ENCODE measurements at places on chromosomes 3 and 15. TPM values are rescaled to one million over a fixed set of nuclear protein-coding genes. Genes with fewer than 3 reads are reported as not detected.

DNA sequence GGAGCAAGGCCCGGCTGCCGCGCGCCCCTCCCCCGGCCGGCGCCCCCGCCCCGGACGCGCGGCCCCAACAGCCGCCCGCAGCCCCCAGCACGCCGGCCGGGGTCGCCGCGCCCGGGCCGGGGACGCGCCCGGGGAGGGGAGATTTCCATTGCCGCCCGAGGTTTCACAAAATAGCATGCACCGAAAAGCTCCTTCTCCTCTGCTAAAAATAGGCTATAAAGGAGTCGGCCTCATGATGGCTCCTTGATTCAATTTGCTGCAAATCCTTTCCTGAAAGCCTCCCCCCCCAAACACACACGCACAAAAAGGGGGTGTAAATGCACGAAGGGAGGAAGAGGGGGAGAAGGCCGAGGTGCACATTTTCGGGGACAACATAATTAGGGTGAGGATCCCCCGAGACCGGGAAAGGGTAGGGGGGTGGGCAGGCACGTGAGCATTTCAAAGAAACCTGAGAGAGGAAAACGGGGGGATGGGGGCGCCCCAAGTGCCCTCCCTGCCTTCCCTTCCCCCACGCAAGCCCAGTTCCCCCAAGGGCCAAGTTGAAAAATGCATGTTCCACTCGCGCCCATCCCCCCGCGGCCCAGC is 734 bp downstream of the TBL1XR1 start:
- peak; percentile 78 for DNase-seq

Gene REC114
- total RNA-seq: not detected

DNA sequence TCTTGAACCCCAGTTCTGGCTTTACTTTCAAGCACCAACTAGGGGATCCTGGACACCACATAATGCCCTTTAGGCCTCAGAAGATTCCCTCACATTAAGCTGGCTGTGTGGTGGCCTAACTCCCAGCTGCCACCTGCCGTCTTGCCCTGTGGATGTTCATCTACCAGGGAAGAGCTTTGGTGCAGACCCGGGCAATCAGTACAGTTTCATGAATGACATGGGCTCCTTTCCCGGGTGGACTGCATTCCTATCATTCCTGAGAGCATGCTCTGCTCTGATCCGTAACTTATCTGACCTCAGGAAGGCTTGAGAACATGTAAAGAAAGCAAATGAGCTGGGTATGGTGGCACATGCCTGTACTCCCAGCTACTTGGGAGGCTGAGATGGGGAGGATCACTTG is 50.0 kb upstream of the GSK3B start:
- DNase-seq: peak; percentile 69

Gene FBXW12
- not detected for total RNA-seq

GRCh38 chr3:34777386-34777785 is 861.9 kb upstream of the ARPP21 start:
- no peak for DNase-seq

GRCh38 chr15:87703327-87704111 is 553.0 kb downstream of the NTRK3 start:
- no peak for DNase-seq

Gene TASOR
- 60.9 TPM for total RNA-seq

Gene CHRM5
- 0.06 TPM for total RNA-seq

Gene GREM1
- 4.8 TPM for total RNA-seq

Gene CX3CR1
- 4.4 TPM for total RNA-seq

Gene SHQ1
- 23.1 TPM for total RNA-seq

Gene ZNF502
- 6.0 TPM for total RNA-seq

DNA sequence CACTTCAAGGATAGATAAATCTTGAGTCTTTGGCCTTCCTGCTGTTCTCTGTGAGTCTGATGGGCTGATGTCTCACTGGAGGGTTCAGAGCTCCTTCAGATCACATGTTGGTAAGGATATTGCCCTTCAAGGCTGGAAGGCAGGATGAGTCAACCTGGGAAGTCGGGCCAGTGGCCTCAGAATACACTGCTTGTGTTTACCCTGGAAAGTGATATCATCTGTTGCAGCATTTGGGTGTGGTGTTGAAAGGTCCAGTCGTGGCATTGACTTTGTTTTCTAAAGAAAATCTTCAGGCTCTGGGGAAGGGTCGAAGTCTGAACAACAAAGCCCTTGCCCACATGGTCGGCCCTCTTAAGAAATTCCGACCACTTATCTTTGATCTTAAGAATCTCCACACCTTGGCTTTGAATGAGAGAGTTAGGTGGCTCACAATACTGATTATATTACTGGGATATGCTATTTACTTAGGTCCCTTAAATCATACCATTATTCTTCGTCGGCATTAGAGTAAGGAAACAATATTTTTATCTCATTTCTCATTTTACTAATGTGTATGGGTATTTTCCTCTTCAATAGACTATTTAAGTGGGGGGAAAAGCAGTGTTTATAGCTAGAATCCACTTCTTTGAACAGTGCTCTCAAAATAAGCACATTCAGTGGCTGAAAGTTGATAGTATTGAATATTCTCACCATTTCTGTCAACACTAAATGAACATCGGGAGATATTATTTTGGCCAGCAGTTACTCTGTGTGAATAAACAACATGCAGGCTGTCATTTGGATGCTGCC is 303.9 kb upstream of the RASGRP1 start:
- no peak for DNase-seq

DNA sequence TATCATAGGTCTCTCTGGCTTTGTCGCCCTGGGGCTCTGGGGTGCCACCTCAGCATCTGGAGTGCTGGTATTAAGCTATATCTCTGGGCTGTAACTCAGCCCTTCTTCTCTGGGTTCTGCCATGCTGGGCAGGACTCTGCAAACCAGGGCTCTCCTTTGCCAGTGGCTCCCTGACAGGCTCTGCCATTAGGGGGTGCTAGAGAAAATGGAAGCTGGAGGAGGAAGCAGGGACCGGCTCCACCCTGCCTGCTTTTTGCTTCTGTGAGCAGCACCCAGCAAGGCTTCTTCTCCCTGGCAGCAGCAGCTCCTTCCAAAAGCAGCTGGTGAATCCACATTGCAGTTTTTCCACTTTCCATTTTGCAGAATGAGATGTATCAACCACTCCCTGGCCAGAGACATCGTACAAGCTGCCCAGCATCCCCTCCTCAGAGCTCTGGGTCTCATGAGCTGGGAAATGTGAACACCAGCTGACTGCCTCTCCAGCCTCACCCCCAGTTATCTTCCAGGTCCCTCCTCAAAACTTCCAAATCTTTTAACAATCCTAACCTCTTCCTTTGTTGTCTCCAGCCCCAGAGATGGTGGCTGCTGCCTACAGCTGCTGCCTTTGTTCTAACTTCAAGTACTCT is 165.0 kb downstream of the ABHD5 start:
- peak; percentile 56 for DNase-seq

Gene LRRC34
- total RNA-seq: 4.0 TPM

- no peak for DNase-seq
Measured at GRCh38 chr15:42687740-42688139, 49.2 kb downstream of the CDAN1 start.

Gene KIF15
- total RNA-seq: 0.72 TPM

- no peak for DNase-seq
Measured at GRCh38 chr3:99962703-99963102, 145.0 kb downstream of the CMSS1 start.

DNA sequence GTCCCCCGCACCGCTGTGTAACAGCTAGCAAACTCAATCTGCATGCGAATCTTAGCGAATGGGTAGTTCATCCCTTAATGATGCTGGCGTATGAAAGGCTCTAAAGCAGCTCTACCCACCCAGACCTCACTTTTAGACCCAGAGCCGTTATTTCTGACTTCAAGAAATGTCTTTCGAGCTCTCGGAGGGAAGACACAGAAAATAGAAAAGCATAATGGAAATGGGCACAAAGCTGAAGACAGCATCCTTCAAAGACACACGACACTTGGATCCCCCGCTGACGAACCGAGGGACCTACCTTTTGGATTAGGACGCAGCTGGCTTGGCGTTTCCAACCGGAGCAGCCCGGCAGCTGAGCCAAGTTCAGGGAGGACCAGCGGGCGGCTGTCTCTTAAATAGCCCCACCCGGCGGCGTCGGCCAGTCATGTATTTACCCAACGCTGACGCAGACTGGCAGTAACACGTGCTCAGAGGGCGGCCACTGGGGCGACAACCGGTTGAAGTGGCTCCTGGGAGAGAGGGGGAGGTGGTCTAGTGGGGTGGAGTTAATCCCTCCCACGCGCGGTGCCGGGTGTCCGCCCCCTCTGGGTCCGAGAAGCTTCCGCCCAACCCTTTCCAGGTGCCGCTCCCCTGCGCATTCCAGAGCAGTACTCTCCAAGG is 1.5 kb downstream of the CCK start:
- DNase-seq: peak; percentile 71

DNA sequence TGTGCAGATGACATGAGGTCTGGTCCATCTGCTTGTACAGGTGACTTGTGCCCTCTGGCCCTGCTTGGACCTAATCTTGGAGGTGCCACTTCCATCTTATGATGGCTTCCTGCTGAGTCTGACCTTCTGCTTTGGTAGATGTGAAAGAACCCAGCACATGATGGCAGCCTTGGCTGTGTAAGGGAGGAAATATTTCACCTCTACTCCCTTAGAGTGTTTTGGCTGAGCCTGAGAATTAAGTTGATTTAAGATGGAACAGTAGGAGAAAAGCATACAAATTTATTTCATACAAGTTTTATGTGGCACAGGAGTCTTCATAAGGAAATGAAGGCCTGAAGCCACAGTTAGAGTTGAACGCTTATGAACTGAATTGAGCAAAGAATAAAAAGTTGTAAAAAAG is 27.6 kb upstream of the CDCP1 start:
- DNase-seq: no peak

DNA sequence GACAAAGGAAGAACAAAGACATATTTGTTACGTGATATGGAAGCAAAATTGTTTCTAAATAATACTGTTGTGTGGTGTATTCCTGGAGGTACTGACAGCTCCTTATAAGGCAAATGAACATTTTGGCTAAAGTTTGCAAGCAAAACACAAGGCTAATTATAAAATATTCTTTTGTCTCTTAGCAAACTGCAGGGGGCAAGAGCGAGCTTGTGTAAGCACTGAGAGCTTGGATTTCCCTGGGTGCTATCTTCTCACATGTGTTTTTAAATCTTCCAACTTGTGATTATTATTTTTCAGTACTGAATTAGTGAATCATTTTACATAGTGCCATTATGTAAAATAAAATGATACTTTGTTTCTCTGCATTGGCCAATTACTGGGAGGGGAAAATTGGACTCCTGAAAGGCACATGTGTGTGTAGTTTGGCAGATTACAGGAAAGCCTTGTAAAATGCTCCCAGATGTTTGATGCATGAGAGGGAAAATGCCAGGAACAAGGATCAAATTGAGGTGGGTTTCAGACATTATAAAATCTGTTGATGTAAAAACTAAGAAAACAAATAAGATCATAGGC is 611.5 kb downstream of the AGBL1 start:
- DNase-seq: peak; percentile 27

GRCh38 chr3:187798531-187799530 is 53.6 kb upstream of the BCL6 start:
- DNase-seq: no peak

DNA sequence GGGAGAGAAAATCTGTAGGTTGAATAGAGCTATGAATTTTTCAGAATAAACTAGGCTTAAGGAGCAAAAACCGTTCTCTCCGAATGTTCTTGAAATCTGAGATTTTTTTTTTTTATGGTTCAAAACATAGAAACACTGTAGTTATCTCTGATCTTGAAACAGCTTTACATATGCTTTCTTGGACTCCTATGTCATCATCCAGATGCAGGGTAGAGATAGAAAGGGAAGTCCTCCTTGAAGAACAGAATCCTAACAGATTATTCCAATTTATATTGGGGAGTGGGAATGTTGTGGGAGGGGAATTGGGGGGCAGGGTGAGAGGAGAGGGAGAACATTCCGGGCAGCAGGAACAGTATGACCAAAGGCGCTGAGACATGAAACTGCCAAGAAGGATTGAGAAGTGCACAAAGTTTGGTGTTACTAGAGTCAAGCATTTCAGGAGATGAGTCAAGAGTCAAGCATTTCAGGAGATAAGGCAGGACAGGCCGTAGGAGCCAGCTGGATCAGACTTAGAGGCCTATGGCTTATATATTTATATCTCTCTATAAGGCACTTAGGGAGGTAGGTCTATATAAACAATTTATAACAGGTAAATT is 21.9 kb upstream of the ST3GAL6 start:
- no peak for DNase-seq

DNA sequence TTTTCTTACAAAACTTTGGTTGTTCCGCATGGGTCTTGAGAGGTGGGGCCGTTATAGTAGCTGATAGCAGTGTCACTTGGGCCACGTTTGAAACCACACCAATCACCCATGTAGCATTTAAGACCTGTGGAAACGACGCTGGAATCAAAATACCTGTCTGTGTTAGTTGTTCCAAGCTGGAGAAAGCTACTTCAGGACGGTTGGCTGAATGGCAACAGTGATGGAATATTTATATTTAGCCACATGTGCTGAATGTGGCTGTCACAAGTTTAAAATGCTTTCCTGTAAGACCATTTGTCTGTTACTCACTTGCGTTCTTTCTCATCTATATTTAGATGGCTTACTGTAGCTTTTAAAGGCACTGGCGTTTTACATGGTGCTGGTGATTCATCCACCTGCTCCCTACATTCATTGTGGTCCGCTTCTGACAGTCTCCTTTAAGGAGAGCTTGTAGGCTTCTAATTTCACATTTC is 1.4 kb downstream of the DNAJA4 start:
- DNase-seq: no peak

DNA sequence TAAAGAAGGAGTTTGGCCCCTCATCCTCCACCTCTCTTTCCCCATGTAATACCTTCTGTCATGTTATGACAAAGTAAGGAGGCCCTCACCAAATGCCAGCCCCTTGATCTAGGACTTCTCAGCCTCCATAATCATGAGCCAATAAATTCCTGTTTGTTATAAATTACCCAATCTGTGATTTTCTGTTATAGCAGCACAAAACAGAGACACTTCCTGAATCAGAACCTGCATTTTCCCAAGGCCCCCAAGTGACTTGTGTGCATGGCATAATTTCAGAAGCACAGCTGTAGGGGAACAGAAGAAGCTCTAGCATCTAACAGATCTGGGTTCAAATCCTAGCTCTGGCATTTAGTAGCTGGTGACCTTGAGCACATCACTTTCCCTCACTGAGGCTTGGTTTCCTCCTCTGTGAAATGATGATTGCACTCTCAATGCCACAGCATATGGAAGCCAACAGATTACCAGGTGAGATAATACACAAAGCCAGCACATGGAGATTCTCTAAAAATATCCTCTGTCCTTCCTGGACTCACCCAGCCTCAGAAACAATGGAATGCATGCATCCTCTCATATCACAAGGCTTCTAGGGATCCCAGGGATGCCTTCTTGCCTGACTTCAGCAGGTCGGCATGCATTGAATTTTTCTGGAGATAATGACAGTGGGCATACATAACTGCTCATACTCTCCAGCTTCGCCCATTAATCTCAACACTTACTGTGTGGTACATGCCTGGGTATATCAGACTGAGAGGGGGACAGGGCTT is 26.3 kb downstream of the TLNRD1 start:
- DNase-seq: no peak

GRCh38 chr3:29215948-29216347 is 64.9 kb upstream of the RBMS3 start:
- no peak for DNase-seq

Gene PPP1R14D
- total RNA-seq: not detected

- no peak for DNase-seq
Measured at GRCh38 chr3:176807938-176808337, 389.3 kb downstream of the TBL1XR1 start.

- DNase-seq: no peak
Measured at GRCh38 chr3:134231131-134231530, 19.5 kb downstream of the RYK start.
